Right lung (tissue), 10 donors: ENCODE measurements at places on chromosomes 4 and X.

DNA sequence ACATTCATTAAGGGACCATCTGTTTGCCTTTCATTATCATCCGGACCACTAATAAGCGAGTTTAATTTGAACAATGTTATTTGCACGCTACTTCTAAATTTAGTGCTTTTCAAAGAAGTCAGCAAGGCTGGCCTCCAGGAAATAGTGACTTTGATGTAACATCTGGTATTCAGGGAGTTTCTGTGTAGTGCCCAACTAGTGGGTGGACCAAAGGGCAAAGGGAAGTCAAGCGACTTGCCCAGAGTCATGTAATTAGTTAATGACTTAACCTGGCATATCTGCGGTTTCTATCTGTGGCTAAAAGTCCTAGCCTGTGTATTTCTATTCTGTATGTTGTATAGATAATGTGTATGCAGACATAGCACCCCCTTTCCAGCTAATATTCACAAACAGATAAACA lies 56.3 kb upstream of the LCORL start:
- DNase-seq, result no peak

- DNase-seq, result no peak
Measured at GRCh38 chr4:2116687-2117400, 57.7 kb downstream of the NAT8L start.

- DNase-seq, result no peak
Measured at GRCh38 chrX:16023790-16024734, 99.3 kb upstream of the GRPR start.

- DNase-seq, result no peak
Measured at GRCh38 chr4:24533364-24533763, 51.0 kb downstream of the DHX15 start.

- no peak for DNase-seq
Measured at GRCh38 chr4:107246761-107247160, 210.6 kb upstream of the DKK2 start.
